Ecto neural progenitor cell (in vitro differentiated cells): ENCODE measurements at places on chromosomes 13 and 19.

DNA sequence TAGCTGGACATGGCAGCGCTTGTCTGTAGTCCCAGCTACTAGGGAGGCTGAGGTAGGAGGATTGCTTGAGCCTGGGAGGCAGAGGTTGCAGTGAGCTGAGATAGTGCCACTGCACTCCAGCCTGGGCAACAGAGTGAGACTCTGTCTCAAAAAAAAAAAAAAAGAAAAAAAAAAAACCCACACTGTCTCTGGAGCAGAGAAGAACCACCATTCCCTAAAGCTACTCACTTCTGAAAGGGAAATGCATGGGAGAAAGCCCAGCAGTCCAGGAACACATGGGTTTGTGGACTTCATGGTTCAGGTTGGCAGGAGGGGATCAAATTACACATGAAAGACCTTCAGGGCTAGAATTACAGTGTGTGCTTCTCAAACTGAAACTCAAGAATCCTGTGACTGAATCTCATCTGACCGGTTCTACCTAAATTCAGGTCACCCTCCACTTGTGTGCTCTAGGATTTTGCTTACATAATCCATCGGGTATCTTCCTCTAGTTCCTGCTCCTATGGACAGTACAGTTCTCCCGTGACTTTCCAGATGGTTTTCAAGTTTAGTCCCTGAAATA is 30.2 kb upstream of the CPB2 start:
- DNase-seq, result no peak

DNA sequence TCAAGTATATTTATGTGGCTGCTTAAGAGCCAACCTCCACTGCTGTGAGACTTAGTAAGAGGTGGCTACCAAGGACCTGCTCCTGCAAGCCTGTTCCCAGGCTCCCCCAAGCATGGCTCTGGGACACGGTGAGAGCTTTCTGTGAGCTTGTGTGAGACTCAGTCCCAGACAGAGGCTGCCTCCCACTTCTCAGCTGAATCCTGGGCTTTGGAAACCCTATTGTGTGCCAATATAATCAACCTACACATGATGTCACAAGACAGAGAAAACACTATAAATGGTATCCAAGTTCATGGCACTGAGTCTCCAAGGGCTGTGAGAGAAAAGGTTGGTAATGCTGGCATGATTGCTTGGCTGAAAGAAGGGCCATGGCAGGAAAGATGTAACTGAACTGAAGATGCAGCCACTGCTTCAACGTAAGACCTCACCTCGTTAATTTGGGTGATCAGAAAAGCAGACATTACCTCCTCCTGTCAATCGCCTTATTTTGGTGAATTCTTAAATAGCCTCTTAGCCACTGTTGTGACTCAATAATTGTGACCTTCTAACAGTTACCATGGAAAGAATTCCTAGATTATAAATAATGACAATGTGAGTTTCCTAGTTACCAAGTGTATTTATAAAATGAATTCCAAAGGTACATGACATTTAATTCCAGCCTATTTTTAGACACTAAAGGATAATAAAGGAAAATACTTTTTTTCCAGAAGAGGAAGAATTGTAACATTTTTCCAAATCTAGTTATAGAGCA is 332.0 kb downstream of the IRS2 start:
- no peak for DNase-seq

DNA sequence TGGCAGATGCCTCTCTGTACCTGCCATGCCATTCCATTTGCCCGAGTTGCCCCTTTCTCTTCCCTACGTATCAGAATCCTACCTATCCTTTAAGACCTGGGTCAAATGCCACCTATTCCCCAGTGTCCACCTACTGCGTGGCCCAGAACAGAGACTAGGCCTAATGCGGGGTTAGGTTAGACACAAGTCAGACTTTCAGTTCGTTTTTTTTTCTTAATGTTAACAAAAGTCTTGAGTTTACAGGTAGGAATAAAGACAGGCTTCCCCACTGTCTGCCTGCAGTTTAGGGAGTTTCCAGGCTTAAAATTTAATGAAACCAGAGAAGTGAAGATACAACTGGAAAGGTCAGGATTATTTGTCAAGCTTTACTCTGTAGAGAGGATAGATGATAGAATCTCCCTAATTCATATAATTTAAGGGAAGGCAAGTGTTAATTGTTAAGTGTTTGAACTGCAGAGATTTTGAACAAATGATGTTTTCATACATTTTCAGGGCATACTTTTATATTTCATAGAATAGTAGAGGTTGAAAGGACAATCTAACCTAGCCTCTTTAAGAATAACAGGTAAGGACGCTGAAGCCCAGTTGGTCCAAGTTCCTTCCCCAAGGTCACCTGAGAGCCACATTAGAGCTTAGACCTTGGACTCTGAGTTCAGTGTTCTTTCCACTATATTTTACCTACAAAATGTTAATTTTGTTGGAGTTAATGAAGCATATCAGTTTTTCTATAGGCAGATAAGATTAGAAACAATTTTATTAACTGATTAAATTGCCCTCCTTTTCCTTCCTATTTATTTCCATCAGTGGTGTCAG is 35.8 kb downstream of the FRY start:
- DNase-seq, result no peak

DNA sequence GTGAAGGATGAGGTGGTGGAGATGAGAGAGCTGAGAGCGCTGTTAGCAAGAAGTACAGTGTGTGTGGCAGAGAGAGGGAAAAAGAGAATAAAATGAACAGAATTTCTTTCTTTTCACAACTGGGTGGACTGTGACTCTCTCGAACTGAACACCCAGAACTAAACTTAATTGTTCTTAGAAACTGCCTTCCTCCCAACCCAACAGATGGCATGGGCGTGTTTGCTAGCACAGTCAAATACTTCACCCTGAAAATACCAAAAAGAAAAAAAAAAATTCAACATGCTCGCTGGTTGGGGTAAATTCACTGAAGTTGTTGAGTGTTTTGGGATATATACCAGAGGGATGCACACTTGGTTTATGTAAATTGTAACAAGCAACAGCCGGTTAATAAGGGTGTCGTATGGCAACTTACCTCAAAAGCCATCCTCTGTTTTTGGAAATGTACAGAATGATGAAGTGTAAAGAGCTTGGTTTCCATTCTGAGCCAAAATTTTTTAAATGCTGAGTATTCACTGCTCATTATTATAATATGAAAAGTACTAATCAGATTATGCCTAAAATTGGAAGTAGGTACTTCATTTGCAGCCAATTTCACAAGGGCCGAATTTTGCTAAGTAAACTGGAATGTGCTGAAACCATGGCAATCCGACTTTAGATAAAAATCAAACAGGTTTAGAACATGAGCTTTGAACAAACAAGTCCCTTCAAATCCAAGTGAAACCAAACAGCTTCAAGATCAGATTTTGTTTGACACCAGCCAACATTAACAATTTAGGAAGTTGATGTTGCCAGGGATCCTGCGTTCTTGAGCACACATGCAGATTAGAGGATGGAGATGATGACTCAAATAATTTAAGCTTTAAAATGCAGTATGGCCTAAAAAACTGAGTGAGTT is 115.8 kb downstream of the ZIC5 start:
- DNase-seq, result no peak

GRCh38 chr19:36986131-36986530 is 70.0 kb downstream of the ZNF568 start:
- DNase-seq, result no peak

GRCh38 chr13:33800646-33801186 is 17.2 kb upstream of the RFC3 start:
- no peak for DNase-seq

GRCh38 chr13:99469041-99469440 is 32.2 kb upstream of the TM9SF2 start:
- DNase-seq, result no peak

GRCh38 chr13:46288570-46289259 is 77.0 kb downstream of the LRRC63 start:
- no peak for DNase-seq

GRCh38 chr13:40928980-40929379 is 90.1 kb downstream of the ELF1 start:
- DNase-seq, result no peak

GRCh38 chr13:85386424-85386823 is 412.8 kb downstream of the SLITRK6 start:
- no peak for DNase-seq

- no peak for DNase-seq
These were observed 68.8 kb upstream of the MCF2L start for GRCh38 chr13:112900226-112900600.

DNA sequence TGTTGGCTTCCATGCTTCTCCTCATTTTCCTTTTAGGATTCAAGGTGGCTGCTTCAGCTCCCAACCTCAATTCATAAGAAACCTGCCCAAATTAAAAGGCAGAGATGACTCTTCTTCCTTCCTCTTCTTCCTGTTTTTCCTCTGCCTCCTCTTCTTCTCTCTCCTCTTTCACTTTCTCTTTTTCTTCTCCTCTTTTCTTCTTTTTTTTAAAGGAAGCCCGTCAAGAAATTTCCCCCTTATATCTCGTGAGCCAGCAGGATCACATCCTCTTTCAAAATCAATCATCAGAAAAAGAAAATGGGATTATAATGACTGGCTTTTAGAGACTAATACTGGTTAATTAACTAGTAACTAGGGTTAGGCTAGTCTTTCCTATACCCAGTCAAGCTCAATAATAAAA is 220.3 kb downstream of the NBEA start:
- no peak for DNase-seq

- no peak for DNase-seq
These were observed 171.7 kb upstream of the KLF12 start for GRCh38 chr13:74305876-74306275.

DNA sequence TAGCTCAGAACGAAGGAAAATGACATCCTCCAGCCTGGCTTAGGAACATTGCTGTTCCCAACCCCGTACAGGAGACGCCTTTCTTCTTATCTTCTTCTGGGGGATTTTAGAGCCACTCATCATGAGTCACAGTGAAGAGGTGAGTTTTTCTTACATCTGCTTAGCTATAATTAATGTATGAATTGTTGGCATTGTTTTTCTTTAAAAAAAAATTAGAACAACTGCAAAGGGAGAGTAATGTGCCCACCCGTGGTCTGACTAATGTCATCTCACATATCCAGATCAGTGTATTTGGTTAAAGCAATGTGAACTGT is 310.6 kb upstream of the TSHZ3 start:
- no peak for DNase-seq

DNA sequence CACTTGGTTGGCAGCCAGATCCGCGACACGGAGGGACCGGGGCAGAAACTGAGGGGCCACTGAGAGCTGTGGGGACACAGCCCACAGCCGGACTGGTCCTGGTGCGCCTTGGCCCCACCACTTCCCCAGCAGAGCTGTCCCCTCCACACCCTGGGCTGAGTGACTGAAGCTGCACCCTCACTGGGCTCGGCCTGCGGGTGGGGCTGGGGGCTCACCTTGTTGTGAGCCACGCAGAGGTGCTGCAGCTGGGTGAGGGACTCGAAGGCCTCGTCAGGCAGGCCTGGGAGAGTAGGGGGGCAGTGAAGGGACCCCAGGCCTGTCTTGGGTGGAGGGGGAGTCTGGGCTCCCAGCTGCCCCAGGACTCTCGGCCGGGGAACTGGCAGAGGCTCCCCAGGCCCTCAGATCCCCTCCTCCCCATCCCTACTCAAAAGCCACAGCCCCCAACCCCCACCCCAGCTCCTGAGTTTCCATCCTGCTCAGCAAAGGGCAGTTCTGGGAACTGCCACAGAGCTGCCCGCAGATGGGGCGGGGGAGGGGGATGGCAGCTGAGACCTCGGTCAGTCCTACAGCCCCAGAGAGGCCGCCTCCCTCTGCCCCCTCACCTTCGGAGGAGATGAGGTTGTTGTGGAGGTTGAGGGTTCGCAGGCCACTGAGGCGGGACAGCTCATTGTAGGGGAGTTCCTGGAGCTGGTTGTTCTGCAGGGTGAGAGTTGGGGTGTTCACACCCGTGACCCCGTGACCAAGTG is 2.3 kb downstream of the PODNL1 start:
- peak; percentile 66 for DNase-seq

GRCh38 chr13:100195568-100195967 is 106.7 kb downstream of the PCCA start:
- DNase-seq, result no peak

DNA sequence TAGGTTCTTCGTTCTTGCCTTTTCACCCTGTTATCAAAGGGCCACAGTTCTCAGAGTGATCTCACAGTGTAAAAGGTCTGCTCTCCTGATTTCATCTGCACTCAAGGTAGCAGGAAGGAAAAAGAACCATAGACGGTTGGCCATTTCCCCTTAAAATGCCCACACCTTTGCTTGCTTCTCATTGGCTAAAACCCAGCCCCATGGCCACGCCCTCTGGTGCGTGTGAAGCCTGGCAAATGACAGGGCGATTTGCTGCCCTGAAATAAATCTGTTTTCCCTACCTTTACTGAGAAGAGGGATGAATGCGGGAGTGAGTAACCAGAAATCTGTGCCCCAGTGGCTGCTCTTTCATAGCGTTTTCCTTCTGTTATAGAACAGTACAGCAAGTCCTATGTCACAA is 269.3 kb downstream of the POU4F1 start:
- DNase-seq, result no peak

- DNase-seq, result no peak
These were observed 207.5 kb downstream of the KCNRG start for GRCh38 chr13:50222569-50223332.

- DNase-seq, result no peak
These were observed 16.9 kb downstream of the ZNF507 start for GRCh38 chr19:32362318-32362691.

- DNase-seq, result no peak
These were observed 3.9 kb upstream of the AMH start for GRCh38 chr19:2245273-2245672.
